ENCODE measurements at places on chromosomes 12 and 14.

- DNase-seq = no peak
These were observed 3.1 kb downstream of the OTUB2 start for GRCh38 chr14:94029265-94029664.

- no peak for DNase-seq
These were observed 58.7 kb downstream of the RALGAPA1 start for GRCh38 chr14:35750202-35750904.

DNA sequence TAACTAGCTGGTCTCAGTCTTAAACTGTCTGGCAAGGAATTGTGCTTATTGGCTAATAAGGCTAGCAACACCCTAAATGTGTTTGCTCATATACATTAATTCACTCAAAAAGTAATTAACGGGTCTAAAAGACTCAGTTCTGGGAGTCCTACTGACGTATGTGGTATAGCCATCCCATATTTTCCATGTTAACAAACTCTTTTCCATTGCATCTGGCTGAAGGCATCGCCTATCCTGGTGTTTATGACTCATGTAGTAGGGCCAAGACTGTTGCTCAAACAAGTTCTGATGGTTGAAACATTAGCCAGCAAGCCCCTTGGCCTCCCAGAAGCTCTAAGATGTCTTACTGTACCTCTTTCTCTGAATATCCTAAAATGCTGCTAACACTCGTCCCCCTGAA lies 98.5 kb downstream of the PHLDA1 start:
- DNase-seq = no peak

DNA sequence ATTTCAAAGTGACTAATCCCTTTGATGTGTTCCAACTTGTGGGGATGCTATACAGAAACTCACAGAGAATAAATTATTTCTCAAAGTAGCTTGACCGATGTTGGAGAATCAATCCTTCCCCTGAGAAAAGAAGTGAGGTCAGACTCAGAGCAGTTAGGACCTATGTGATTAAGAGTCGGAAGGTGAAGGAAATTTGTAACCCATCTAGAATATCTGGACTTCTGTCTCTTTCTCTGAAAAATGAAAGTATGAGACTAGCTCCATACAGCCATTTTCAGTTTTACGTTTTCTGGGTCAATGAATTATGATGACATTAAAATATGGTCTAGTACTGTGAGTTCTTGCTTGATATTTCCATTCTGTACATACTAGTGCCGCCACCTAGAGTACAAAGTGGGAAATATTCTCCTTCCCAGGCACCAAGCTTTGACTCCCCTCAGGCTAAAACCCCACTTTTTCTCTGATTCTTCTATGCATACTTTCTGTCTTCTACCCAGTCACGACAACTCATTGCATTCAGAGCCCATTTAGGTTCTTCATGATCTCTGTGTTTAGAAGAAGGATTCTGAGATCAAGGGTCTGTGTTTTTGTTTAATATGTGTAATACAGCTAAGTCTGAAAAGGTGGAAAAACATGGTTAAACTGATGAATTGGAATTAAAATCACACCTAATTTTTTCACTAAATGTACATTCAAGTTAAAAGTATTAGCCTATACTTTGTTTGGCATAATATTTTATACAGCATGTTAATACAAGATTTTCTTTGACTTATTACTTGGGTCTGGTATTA lies 6.9 kb upstream of the NTS start:
- peak; percentile 58 for DNase-seq

- DNase-seq = no peak
These were observed 125.4 kb downstream of the LRIG3 start for GRCh38 chr12:58794859-58795258.

- peak; percentile 35 for DNase-seq
These were observed 10.6 kb upstream of the DNAL1 start for GRCh38 chr14:73634011-73634833.

DNA sequence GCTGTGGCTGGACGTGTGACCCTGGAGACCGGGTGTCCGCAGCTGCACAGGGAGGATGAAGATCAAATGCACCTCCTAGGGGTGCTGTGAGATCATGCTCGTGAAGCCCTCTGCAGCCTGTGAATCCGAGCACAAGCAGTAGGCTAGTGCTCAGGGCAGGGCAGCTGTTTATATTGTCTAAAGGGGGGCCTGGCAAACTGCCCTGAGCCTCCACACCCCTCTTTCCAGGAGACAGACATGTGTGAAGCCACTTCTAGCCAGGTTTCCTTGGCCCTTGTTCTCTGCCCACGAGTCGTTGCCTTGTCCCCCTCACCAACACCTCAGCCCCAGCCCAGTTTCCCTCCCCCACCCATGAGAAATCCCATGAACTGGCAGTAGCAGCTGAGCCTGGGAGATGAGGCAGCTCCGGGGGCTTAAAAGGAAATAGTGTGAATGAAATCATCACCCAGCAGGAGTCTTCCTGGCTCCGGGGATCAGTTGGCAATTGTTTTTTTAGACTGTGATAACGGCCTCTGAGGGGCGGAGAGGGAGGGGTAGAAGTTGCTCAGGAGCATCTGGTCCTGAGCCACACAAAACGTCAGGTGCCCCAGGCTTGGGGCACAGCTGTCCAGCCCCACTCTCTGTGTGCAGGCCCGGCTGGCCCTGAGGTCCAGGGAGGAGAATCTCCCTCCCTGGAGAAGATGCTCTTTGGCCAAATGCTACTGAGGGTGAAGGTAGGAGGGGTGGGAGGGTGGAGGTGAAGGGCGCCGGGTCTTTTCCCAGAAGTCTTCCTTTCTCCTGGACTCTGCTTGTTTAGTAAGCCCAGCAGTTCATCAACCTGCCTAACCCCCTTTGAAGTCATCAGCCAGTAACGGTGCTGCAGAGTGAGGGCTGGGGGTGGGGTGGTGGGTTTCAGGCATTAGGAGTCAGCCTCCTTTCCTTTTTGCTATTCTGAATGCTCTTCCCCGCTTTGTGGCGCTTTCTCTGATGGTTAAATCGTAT lies 4.0 kb downstream of the FGF6 start:
- DNase-seq = no peak

- DNase-seq = no peak
These were observed 53.8 kb downstream of the VCPKMT start for GRCh38 chr14:50062438-50063085.

- no peak for DNase-seq
These were observed 79.4 kb upstream of the GZMB start for GRCh38 chr14:24713404-24713803.

DNA sequence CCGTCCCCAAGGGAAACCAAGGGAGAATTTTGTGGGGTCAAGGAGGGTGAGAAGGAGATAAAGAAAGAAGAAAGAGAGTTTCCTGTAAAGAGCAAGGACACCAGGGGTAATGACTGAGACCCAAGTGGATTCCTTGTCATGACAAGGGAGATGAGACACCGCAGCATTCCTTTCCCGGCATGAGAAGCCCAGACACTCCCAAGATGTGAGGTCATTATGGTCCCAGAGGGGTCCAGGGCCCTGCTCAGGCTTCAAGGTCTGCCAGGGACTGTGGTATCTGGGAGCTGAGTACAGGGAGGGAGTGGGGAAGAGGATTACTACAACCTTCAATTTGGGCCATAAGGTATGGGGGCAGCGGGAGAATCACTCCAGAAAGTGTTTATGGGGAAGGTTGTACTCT lies 58.1 kb downstream of the SPTB start:
- DNase-seq = no peak

DNA sequence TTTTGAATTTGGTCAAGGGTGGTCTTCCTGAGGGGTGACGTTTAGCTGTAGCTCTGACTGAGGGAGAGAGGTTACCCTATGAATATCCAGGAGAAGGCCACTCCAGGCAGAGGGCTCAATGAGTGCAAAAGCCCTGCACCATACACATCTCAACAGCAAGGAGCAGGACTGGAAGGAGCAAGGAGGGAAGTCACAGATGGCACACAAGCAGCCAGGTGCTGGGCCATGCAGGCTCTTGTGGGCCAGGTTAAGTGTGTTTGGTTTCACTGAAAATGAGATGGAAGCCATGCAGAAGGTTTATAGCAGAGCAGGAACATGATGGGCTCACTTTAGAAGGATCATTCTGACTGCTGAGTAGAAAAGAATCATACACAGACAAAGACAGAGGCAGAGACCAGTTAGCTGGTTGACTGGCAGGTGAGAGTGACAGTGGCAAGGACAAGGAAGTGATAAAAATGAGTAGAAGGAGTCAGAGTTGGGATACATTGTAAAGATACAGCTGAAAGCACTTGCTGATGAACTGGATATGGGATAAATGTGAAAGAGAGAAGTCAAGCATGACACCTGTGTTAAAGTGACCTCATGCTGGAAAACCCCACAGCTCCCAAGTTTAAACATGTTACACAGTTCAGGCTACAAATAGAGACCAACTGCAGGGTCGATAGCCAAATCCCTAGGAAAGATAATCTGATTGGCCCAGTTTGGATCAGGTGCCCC lies 81.2 kb downstream of the PRKD1 start:
- no peak for DNase-seq

- DNase-seq = no peak
These were observed 8.8 kb downstream of the SERPINA1 start for GRCh38 chr14:94379291-94380224.

GRCh38 chr14:73762375-73762822 lies 48.2 kb upstream of the PNMA1 start:
- no peak for DNase-seq

DNA sequence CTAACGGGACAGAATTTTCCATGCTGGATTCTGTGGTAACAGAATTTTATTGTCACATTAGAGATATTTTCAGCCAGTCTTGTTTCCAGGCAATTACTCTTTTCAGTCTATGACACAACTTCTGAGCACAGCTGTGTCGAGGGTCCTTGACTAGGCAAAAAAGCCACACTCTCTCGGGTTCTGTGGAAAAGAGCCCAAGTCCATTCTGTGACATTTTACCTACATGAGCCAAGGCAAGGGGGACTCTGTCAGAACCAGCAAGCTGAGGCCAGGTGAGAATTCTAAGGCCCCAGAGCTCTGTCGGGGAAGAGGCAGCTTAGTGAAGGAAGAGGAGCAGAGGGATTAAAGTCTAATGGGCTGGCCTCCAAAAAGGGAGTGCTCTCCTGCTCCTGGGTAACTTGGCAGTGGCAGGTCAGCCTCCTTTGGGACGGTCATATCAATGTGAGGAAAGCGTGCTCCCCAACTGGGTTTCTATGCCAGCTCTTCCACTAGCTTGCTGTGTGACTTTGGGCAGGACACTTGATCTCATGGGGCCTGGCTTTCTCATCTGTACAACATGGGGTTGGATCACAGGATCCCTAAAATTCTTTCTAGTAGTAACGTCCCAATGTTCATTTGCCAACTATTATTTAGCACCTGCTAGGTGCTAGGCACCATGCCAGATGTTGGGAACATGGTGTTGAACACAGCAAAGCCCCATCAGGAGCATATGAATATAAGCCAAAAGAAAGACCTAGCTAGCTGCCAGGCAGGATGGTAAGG lies 16.0 kb upstream of the RIC8B start:
- DNase-seq = no peak

DNA sequence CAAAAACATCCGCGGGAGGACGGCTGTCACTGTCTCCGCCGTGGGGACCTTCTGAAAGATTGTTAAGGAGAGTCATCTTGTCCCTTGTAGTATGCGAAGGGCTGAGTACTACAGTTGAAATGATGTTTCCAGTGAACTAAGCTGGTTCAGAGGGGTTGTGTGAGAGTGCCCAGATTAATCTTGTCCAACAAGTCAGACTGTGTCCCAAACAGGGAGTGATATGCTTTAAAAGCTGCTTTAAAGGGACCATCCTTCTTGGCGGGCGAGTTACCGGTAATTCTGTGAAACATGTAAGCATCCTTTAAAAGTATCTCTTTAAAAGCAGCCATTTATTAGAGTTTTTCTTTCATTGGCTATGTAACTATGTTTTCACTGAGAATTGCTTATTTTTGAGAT lies 1.1 kb downstream of the WDR20 start:
- peak; percentile 62 for DNase-seq

DNA sequence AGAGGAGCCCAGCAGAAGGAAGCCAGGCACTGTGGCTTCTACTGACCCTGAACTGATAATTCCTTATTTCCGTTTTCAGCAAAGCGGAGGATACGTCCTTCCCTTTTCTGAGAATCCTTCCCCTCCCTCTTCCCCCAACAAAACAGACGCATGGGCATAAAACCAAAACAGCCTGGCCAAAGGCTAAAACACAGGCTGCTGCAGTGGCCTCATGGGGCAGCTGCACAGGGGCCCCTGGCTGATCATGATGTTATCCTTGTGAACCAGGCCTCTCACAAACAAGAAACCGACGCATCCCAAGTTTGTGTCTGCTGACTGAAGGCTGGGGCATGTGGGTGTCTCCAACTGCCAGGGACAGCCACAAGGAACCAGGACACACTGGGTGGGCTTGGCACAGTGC lies 23.4 kb upstream of the STON2 start:
- DNase-seq = no peak

GRCh38 chr12:93315385-93315906 lies 62.3 kb upstream of the NUDT4 start:
- DNase-seq = no peak

DNA sequence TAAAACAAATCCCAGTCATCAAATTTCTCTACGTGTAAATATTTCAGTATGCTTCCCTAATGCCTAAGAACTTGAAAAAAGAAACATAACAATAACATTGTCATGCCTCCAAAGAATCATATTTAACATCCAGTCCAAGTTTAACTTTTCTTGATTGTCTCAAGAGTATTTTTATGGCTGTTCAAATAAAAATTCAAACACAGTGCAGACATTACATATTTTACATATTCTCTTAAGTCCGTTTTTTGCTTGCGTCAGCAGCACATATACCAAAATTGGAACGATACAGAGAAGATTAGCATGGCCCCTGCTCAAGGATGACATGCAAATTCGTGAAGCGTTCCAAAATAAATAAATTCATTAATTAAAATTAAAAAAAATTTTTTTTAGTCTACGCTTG lies 23.3 kb upstream of the EEA1 start:
- DNase-seq = no peak

DNA sequence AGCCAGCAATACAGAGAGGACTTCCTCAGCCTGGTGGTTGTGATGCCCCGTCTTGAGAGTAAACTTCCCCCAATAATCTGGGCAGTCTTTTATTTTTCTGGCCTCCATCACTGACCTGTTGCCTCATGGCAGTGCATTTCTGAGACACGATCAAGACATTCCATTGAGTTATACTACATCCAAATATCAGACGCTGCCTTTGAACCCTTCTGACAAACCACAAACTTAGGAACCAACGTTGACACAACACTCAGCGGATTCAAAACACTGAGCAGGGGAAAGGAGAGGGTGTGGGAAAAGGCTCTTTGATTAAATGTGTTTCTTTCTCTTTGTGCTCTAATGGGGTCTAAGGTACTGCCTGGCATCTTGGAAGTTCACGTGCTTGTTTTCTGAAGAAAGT lies 100.7 kb upstream of the TBX5 start:
- no peak for DNase-seq
